ENCODE measurements at places on chromosomes 7 and 10.

DNA sequence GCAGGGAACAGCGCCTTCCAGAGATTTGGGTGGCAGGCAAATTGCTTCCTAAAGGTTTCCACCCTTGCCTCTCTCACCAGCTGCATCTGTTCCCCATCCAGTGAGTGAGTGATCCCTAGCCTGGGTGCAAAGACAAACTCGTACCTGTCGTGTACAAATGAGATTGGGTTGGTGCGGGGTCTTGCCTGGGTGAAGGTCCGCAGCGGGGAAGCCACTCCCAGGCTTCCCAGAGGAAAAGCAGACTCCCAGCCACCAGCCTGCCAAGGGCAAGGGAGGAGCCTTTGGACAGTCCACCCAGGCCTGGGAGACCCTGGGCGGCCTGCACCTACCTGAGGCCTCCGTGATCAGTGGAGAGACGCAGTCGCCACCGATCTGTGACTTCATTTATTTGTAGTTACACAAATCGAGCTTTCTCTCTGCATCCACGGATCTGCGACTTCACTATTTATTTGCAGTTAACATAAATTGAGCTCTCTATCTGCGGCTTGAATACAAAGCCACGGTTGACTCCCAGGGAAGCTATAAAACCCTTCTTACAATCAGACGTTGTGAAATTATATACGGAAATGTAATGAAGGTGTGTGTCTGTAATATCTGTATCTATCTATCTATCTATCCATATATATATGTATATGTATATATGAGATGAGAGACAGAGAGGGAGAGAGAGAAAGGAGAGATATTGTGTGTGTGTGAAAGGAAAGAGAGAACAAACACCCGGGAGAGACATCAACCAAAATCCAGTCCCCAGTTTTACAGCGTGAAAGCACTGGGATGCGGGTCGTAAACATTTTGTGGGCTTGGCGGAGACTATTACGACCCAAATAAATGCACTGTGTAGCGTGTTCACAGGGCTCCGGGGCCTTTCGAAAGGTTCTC, 3.0 kb upstream of the HOXA7 start:
- DNase-seq, result no peak

DNA sequence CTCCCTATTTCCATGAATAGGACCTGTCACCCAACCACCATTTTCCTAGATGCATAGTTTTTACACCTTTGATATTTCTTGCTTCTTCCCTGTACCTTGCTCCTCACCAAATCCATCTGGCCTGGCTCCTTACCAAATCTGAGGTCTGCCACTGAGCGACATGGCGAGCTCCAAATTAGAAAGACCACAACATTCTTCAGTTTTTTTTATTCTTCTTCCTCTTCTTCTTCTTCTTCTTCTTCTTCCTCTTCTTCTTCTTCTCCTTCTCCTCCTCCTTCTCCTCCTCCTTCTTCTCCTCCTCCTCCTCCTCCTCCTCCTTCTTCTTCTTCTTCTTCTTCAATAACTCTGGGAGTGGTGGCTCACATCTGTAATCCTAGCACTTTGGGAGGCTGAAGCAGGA, 7.1 kb downstream of the CPED1 start:
- DNase-seq, result no peak

- DNase-seq, result peak; percentile 34
Observed at GRCh38 chr7:23196306-23196705, 14.5 kb downstream of the NUP42 start.

DNA sequence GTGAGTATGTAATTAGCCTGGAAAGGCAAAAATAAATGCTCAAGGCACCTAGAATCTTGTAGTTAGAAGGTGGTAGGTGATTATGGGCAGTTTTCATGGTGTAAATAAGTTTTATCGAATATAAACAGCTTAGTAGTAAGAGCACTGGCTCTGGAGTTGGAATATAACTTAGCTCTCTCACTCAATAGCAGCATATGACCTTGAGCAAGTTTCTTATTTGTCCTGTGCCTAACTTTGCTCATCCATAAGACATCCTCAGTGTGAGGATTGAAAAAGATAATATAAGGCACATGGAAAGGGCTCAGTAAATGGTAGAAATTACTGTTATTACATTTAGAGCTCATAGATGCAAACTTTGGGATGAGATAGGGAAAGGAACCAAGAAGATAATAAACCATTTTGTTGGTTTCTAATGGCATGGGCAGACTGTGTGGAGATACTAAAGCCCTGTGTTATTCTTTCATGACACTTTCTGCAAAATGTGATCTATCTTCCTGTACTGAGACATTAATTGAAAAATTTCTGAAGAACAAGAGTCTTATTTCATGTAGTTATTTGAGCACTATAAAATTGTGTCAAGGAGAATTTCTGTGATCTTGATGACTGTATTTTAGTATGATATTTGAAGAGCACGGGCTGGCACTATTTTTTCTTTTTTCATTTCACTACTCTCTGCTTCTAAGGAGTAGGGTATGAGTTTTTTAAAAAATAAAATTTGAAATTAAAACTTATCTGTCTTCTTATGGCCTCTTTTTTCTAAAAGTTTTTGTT, 3.1 kb downstream of the SLK start:
- peak; percentile 6 for DNase-seq

DNA sequence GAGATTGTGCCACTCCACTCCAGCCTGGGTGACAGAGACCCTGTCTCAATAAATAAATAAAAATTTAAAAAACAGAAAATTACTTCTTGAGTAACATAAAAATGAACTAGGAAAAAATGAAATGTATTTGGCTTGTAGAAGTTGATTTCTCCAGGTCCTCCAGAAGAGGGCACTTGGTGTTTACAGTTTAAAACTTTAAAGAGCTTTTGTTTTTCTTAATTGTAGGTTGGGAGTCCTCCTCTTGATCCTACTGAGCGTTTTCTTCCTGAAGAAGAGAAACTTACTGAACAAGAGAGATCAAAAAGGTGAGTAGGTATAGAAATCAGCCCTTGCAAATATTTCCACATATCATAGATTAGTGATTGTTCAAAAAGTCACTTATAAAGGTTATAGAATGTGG, 16.2 kb downstream of the KIFBP start:
- DNase-seq, result peak; percentile 84

- DNase-seq, result no peak
Observed at GRCh38 chr7:129676017-129676897, 64.7 kb downstream of the NRF1 start.

GRCh38 chr10:351770-352334, 216.6 kb downstream of the ZMYND11 start:
- DNase-seq, result no peak

DNA sequence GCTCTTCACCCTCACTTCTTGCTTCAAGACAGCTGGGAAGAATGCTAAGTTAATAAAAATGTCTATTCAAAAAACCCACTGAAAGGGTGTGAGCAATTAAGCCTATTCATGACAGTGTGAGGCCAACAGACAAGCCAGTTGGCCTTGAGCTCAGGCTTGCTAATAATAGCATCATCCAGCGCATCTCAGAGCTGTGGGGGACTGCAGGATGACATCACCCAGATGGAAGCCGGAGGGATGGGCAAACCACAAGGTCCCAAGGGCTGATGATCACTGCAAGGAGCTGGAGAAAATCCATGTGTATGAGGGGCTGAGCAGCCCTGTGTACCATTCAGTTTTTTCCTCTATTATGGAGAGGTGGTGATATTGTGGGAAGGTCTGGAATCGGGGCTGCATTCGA, 770.4 kb downstream of the TNS3 start:
- DNase-seq, result peak; percentile 95

DNA sequence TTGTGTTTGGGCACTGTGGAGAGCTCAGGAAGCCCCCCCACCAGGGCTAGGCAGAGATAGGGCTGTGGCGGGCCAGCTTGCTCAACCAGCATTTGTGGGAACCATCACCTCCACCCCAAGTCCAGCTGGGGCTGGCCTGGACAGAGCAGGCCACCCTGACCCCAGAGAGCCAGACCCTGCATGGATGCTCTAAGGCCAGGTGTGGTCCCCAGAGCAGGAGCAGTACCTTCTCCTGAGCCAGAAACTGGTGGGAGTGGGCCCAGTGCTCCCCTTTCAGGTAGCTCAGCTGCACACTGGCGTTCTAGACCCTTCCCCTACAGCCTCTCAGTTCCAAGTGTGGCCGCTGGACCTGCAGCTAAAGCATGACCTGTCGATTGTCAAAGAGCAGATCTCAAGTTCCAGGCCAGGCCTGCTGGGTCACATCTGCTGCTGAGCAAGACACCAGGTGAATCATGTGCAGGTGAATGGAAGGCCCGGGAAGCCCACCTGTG, 57.2 kb downstream of the RASGEF1A start:
- no peak for DNase-seq

DNA sequence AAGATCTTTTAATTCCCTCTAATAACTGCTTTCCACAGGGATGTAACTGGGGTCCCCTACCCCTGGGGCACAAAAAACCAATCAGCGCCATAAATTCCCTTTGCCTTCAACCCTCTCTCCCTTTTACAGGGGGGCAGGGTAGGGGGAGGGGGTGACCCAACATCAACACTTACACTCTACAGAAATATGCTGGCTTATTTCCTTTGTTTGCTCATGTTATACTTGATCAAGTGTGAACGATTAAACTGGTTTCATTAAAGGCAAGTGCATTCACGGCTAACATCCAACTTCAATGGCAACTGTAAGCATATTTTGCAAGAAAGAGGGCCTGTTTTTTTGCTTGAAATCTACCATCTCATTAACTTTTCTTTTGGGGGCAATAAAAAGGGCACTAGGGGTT, 2.9 kb downstream of the CTBP2 start:
- no peak for DNase-seq

DNA sequence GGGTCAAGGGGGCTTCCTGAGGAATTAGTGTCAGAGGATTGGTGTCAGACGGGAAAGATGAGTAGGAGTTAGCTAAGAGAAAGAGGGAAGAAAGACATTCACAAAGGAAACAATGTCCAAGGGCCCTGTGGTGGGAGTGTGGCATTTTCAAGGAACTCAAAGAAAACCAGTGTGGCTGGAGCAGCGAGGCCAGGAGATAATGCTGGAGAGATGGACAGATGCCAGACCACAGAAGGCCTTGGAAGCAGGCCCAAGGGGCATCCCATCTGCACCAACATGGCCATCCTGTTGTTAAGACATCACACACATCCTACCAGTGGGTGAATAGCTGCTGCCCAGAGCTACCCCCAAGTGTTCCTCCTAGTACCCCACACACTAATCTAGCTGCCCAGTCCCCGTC, 36.1 kb upstream of the CUL1 start:
- DNase-seq, result no peak

DNA sequence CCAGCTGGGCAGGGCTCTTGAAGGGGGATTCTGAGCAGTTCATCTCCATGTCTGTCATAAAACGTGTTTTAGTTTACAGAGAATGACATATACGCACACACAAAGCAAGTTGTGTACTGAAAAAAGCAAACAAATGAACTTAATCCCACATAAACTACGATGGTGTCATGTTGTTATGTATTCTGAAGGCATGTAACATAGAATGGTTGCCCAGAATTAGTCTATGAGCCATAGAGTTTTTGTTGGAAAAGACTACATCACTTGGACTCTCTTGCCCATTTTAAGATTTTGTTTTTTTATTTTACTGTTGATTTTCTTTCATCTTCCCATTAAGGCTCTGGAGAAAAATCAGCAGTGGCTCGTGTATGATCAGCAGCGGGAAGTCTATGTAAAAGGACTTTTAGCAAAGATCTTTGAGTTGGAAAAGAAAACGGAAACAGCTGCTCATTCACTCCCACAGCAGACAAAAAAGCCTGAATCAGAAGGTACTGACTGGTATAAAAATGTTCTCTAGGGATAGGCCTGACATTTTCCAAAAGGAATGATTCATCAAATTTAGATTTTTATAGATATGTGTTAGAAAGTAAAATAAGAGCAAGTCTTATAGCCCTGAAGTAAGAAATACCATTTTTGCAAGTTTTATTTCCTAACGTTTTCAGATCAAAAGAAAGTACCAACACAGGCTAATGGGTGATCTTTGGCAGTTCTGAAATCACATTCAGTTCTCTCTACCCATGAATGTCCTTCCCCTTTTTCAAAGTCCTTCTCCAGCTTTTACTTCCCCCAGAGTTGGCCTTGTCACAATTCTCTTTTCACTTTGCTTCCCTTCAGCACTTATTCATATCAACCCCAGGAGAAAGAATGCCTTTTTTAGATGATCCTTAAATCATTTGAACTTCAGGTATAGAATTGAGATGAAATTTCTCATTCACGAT, 18.9 kb downstream of the CEP55 start:
- peak; percentile 73 for DNase-seq

GRCh38 chr7:36620166-36620708, 104.1 kb downstream of the AOAH start:
- DNase-seq, result no peak

DNA sequence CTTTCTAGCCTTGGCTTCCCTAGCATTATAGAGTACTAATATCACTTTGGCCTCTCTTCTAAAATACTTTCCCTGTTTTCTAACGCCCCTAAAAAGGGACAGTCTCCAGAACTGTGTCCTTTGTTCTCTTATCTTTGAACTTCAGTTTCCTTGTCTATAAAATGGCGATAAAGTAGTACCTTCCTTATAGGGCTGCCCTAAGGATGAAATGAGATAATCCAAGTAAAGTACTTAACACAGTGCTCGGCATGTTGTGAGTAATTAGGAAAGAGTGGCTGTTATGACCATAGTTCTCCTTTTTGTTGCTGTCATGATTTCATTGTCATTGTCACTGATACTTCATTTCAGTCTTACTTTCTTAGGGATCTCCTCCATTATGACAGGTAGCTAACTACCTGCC, 114.7 kb downstream of the EXOC4 start:
- DNase-seq, result no peak

DNA sequence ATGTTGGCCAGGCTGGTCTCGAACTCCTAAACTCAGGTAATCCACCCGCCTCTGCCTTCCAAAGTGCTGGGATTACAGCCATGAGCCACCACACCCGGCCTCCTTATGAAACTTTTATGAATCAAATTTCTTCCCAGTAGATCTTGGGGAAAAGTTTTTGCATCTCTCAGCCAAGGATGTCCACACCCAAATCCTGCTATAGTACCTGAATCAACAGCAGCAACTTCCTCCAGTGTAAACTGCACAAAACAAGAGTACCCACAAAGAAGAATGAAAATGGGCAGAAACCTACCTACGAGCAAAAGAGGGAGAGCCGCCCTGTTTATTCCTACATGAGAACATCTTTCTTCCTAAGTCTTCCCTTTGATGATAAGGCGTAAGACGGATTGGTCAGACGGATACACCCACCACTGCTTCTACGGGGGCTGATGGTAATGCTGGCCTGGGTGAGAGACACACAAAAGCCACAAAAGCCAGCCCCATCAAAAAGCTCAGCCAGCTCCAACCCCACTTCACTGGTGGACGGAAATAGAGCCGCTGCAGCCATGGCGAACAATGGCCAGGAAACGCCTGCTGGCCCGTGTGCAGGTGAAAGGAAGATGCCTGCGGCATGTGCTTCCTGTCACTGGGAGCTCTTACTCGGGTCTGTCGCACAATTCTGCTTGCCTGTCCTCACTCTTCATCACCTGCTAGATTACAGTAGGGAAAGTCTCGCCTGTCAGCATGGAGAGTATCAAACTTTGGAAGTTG, 10.4 kb downstream of the JCAD start:
- DNase-seq, result no peak

DNA sequence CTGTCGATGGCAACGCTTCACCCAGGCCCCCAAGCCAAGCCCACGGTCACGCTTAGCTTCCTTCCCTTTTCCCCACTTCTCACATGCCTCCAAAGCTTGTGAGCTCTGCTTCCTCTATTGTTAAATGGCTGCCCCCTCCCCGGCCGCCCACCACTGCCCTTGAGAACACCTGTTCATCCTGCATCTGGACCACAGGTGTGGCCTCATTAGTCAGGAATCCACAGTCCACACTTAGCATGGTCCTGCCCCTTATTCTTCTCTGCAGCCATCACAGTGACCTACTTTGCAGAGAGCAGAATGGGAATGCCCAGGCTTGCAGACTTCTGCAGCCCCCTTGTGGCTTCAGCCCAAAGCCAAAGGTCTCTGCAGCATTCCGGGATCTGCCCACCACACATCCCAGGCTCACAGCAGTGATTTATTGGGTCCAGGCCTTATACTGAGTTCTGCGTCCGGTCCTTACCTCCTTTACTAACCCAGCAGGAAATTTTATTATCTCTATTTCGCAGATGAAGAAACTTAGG, 66.9 kb downstream of the PTPRE start:
- no peak for DNase-seq
